Esophagus squamous epithelium (tissue), 5 donors: ENCODE measurements at places on chromosomes 1 and 21. TPM values are rescaled to one million over a fixed set of nuclear protein-coding genes. Genes with fewer than 3 reads are reported as not detected.
A peak's percentile ranks its signal among the peaks of the same experiment; 100 is the strongest.

GRCh38 chr1:181324797-181325616 lies 158.3 kb upstream of the CACNA1E start:
- no peak overlapping the region for H3K4me3 ChIP-seq
- no peaks in the 10 kb centered on the region for H3K27me3 ChIP-seq
- H3K4me1 ChIP-seq: no peaks in the 10 kb centered on the region
- no peak for DNase-seq

DNA sequence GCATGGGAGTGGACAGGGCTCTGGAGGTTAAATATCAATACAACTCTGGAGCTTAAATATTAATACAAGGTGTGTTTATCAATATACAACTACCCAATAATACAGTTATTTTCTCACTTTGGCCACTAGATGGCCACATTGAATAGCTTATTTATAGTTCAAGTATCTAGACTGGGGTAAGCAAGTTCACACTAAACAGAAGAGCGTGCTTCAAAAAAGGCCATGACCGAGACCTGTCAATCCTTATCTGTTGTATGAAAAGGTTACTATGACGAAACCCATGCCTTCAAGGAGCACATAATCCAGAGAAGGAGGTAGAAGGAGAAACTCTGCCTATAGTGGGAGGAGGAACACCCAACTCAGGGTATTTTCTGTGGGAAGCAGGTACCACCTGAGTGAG lies 29.1 kb downstream of the CHML start:
- no peak overlapping the region for H3K27ac ChIP-seq
- peaks cover 30% of the 10 kb centered on the region for H3K4me1 ChIP-seq

GRCh38 chr1:170134521-170134920 lies 11.2 kb upstream of the NTMT2 start:
- H3K27ac ChIP-seq: no peak overlapping the region
- H3K27me3 ChIP-seq: no peaks in the 10 kb centered on the region
- no peaks in the 10 kb centered on the region for H3K36me3 ChIP-seq
- DNase-seq: no peak
- no peak overlapping the region for H3K4me3 ChIP-seq

DNA sequence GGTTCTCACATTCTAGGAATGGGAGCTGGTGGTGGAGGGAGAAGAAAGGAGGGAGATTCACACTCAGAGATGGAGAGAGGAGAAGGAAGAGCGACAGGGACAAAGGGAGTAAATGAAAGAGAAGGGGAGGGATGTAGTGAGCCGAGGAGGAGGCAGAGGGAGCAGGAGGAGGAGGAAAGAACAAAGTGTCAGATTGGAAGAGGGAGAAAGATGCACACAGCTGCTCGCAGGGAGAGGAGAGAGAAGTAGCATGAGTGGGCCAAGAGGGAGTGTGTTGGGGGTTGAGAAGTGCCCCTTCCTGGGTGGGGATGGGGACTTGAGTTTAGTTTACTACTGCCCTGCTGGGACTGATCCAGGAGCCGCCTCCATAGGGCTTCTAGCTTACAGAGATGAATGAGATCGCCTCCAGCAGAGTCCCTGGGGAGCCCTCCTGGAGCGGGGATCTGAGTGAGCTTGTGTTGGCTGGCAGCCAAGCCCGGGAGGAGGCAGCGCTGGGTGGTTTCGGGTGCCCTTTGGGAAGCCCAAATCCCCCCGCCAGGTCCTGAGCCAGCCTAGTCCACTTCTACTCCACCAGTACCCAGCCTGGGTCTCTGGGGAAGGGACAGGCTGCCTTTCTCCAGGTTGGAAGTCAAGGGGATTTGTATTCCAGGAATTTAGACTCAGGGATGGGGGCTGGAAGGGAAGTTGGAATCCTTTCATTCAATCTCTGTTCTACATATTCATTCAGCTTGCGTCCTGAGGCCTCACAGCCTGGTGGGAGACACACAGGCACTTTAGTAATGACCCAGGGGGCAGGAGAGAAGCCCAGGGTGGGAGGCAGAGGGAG lies 20.9 kb downstream of the PTPRU start:
- no peak overlapping the region for H3K4me3 ChIP-seq
- no peak overlapping the region for H3K27ac ChIP-seq
- no peaks in the 10 kb centered on the region for H3K36me3 ChIP-seq
- H3K27me3 ChIP-seq: no peaks in the 10 kb centered on the region
- no peak for DNase-seq

DNA sequence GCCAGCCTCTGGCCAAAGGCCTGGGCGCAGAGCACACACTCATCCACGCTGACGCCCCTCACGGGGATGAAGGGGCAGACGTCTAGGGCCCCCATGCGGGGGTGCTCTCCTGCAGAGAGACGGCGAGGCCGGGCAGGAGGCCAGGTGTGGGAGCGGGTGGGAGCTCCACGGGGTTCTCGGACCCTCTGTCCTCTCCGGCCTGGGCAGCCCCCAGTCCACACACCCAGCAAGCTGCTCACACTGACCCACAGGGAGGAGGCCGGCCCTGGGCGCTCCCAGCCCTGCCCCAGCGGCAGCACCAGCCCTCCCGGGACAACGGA lies 2.5 kb downstream of the FTCD start:
- H3K27me3 ChIP-seq: no peaks in the 10 kb centered on the region
- no peak for DNase-seq
- peak overlapping the region; percentile 14 for H3K4me3 ChIP-seq
- H3K27ac ChIP-seq: no peak overlapping the region
- no peaks in the 10 kb centered on the region for H3K36me3 ChIP-seq
- H3K4me1 ChIP-seq: peaks cover 5% of the 10 kb centered on the region

DNA sequence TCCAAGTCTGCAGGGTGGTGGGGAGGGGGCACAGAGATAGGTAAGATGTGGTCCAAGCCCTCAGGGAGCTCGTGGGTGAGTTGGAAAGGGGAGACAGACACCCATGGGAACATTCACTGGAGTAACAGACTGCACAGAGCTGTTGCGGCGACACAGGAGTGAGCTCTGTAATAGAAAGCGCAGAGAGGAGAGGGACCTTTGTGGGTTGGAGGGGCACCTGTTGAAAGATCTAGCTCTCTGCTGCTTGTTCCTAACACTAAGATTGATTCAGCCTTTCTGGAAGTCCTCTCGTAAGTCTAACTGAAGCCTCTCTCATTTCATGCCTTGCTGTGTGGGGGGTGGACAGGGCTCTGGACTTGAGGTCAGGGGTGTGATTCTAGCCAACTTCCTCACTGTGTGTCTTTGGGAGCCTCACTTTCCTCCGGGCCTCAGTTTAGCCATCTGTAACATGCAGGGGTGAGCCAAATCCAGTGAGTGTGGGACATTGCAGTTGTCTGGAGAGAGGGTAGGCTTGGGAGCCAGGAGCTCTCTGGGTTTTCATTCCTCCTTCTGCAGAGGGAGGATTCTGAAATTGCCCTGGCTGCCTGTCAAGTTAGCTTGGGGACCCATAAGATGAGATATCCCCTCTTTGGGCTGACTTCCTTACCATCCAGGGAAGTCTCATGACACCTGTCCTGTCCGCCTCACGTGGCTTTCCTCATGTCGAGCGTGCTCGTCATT lies 2.0 kb upstream of the ACOT11 start:
- DNase-seq: no peak
- H3K4me3 ChIP-seq: no peak overlapping the region
- no peaks in the 10 kb centered on the region for H3K27me3 ChIP-seq

DNA sequence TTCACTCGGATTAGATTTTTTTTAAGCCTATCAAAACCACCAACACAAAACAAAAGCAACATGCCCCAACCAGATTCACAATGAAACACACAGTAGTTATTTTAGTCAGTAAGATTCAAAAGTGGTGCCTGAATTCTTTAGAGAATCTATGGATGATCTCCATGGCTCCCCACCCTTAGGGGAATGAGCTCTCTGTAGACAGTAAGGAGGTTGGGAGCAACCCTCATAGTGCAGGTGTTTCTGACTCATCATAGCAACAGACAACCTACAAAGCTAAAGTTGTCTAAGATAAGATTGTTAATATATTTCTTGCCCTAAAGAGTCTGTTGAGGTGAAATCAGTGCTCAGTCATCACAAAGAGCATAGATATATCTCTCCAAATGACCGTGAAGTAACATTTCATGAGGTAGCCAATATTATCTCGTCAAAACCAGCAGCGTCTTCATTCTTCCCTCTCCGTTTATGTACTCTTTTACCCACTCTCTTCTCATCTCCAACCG lies 78.3 kb downstream of the ADAMTS1 start:
- no peaks in the 10 kb centered on the region for H3K27me3 ChIP-seq
- DNase-seq: no peak
- H3K36me3 ChIP-seq: no peaks in the 10 kb centered on the region
- no peak overlapping the region for H3K4me3 ChIP-seq
- no peaks in the 10 kb centered on the region for H3K4me1 ChIP-seq

GRCh38 chr1:205210756-205211168 lies 740 bp downstream of the DSTYK start:
- H3K27ac ChIP-seq: peak overlapping the region; percentile 92
- H3K4me3 ChIP-seq: peak overlapping the region; percentile 84
- DNase-seq: no peak
- H3K27me3 ChIP-seq: no peaks in the 10 kb centered on the region
- peaks cover 7% of the 10 kb centered on the region for H3K4me1 ChIP-seq

DNA sequence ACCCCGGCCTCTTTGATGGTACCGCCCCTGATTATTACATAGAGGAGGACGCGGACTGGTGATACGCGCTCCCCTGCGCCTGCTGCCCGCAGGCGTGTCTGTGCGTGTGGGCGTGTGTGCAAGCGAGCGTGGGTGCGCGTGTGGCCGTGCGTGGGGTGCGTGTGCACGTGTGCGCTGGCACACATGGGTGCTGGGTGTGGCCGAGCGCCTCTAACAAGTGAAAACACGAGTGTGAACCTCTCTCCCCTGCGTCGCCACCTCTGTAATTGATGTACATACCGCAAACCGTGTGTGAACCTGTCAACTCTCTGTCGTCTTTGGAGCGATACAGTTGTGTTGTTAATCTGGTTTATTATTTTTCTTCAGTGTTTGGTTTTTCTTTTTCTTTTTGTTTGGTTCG lies 87.8 kb upstream of the TMEM51 start:
- H3K4me3 ChIP-seq: no peak overlapping the region
- DNase-seq: no peak
- H3K4me1 ChIP-seq: no peaks in the 10 kb centered on the region
- no peaks in the 10 kb centered on the region for H3K27me3 ChIP-seq
- H3K27ac ChIP-seq: no peak overlapping the region

- H3K4me3 ChIP-seq: no peak overlapping the region
- no peak for DNase-seq
- peak overlapping the region; percentile 87 for H3K27ac ChIP-seq
- H3K27me3 ChIP-seq: no peaks in the 10 kb centered on the region
- no peaks in the 10 kb centered on the region for H3K36me3 ChIP-seq
These were observed 13.0 kb downstream of the WNT9A start for GRCh38 chr1:227934476-227935313.

GRCh38 chr21:30714456-30714855 lies 4.1 kb downstream of the KRTAP21-3 start:
- H3K36me3 ChIP-seq: no peaks in the 10 kb centered on the region
- H3K27me3 ChIP-seq: no peaks in the 10 kb centered on the region
- no peaks in the 10 kb centered on the region for H3K4me1 ChIP-seq

DNA sequence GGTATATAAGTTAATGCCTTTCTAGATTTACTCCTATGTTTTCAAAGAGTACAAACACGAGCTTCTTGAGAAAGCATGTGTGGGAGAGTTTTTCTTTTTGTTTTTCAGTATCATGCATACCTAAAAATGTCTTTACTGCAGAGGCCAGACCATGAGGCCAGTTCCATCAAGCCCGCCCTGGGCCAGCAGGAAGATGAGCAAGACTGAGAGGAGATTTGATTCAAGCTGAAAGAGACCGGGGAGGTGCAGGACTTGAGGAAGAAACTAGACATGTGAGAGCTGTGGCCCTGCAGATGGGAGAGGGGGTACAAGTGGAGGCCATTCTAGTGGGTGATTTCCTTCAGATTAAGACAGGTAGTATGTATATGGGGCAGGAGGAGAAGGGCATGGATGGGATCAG lies 33.4 kb upstream of the NTPCR start:
- DNase-seq: no peak
- no peak overlapping the region for H3K27ac ChIP-seq
- no peaks in the 10 kb centered on the region for H3K27me3 ChIP-seq
- no peaks in the 10 kb centered on the region for H3K36me3 ChIP-seq
- H3K4me3 ChIP-seq: no peak overlapping the region

DNA sequence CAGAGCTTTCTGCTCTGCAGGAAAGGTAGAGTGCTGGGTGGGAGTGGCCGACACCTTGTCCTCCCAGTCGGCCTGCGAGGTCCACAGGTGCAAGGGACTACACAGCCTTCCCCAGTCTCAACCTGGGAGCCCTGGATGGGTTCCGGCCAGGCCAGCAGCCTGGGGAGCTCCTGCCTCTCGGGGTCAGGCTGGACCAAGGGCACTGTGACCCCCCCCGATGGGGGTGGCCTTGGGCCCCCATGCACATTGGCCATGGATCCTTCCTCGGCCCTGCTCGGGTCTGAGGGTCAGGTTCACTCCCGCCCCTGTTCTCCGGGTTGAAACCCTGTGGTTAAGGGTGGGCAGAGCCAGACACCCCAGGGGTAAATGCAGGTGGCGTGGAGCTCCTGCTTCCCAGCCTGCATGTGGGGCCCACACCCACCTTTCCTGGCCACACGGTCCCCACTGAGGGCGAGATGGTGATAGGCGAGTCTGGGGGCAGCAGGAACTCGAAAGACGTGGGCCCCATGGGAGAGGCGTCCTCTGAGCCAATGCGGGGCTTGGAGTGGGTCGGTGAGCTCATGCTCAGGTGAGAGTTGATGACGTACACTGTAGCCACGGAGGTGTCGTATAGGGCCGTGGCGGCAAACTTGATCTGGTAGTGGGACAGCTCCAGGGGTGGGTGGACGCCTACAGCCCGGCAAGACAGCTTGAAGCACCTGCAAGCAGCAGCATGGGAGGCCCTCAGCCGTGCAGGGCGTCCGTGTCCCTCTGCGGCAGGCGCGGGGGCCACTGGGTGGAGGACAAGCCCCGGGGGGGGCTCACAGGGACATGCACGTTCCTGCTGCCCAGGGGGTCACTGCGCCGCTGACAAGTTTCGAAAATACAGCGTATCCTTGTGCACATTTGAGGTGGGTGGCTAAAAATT lies 10.8 kb upstream of the TMEM52 start:
- H3K4me1 ChIP-seq: peaks cover 15% of the 10 kb centered on the region
- no peak for DNase-seq
- no peak overlapping the region for H3K27ac ChIP-seq
- no peak overlapping the region for H3K4me3 ChIP-seq
- no peaks in the 10 kb centered on the region for H3K36me3 ChIP-seq

GRCh38 chr1:205989786-205990185 lies 13.4 kb downstream of the RAB7B start:
- no peaks in the 10 kb centered on the region for H3K27me3 ChIP-seq
- no peak overlapping the region for H3K27ac ChIP-seq
- peaks cover 9% of the 10 kb centered on the region for H3K4me1 ChIP-seq
- no peaks in the 10 kb centered on the region for H3K36me3 ChIP-seq
- no peak for DNase-seq

- no peak overlapping the region for H3K27ac ChIP-seq
- no peaks in the 10 kb centered on the region for H3K36me3 ChIP-seq
- no peaks in the 10 kb centered on the region for H3K27me3 ChIP-seq
- H3K4me1 ChIP-seq: no peaks in the 10 kb centered on the region
- H3K4me3 ChIP-seq: no peak overlapping the region
- no peak for DNase-seq
These were observed 472.3 kb upstream of the VAMP3 start for GRCh38 chr1:7298749-7299151.

- H3K27ac ChIP-seq: no peak overlapping the region
- no peaks in the 10 kb centered on the region for H3K27me3 ChIP-seq
- no peaks in the 10 kb centered on the region for H3K36me3 ChIP-seq
- DNase-seq: no peak
These were observed 138.0 kb upstream of the ARHGEF16 start for GRCh38 chr1:3316340-3316943.

Gene AXDND1
- total RNA-seq: 0.19 TPM

Gene SPRR2E
- total RNA-seq: 307 TPM

Gene CELA3A
- total RNA-seq: not detected

Gene TNFRSF1B
- 4.7 TPM for total RNA-seq

Gene LCE2C
- not detected for total RNA-seq

Gene TRABD2B
- total RNA-seq: 0.53 TPM

Gene SERPINC1
- not detected for total RNA-seq
